BE2C (cell line): ENCODE measurements at places on chromosomes 3 and 15.

DNA sequence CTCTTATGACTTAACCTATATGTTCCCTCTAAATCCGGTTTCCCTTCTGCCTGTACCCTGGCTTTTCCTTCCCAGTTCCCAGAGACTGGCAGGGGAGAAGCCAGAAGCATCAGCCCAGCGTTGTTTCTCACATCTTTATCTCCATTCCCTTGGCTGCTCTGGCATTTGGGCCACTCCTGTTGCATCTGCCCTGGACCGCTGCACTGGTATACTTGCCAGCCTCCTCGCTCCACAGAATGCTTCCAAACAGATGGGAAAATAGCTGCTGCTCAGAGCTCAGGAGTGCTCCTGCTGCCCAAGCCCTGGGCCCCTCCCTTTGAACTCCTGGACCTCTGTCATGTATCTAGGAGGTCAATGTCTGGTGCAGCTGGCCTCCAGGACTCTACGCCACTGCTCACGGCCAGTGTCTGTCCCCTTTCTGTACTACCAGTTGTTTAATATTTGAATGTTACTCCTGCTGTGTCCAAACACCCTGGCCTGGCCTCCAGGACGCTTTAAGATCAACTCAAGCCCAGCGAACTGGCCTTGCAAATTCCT, 6.8 kb downstream of the SPINT1 start:
- no peak for DNase-seq

GRCh38 chr3:2713923-2714322, 396.3 kb downstream of the IL5RA start:
- DNase-seq: peak; percentile 8

DNA sequence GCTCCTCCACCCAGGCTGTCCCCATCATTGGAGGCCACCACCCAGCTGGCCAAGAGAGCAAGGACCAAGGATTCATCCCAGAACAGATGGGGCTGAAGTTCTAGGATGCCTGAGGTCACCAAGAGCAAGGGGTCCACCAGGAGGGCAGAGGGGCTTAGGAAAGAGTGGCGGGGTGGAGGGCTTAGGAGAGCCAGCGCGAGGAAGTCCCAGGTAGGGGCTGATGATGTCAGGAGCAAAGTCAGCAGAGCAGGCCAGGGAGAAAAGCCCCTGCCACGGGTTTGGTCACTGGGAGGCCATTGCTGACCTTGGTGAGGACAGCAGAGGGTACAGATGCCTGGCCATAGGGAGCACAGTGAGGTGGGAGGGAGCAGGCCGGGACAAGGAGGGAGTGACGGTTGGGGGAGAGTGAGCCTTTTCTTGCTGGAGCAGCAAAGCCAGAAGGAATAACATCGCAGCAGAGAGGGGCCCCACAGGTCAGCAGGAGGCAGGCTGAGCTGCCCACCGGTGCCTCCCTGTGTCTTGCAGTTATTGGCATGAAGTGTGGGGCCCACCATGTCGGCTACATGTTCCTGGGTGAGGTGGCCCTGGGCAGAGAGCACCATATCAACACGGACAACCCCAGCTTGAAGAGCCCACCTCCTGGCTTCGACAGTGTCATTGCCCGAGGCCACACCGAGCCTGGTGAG, 5.2 kb downstream of the PARP3 start:
- DNase-seq: no peak

- no peak for DNase-seq
Measured at GRCh38 chr3:58537412-58538301, 667 bp upstream of the ACOX2 start.

- DNase-seq: no peak
Measured at GRCh38 chr3:133669949-133670524, 8.3 kb upstream of the TOPBP1 start.

DNA sequence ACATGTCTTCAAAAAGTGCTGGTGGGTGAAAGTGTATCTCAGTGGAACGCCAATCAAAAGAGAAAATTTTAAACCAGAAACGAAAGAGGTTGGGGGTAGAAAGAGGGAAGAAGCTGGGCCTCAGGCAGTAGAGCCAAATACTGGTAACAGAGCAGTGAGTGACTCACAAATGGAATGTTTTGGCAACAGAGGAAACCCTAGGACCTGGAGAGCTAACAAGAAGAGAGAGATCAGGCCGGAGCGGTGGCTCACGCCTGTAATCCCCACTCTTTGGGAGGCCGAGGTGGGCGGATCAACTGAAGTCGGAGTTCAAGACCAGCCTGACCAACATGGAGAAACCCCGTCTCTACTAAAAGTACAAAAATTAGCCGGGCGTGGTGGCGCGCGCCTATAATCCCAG, 450.8 kb upstream of the NAALADL2 start:
- DNase-seq: no peak

- no peak for DNase-seq
Measured at GRCh38 chr3:149579838-149580542, 77.8 kb downstream of the WWTR1 start.

DNA sequence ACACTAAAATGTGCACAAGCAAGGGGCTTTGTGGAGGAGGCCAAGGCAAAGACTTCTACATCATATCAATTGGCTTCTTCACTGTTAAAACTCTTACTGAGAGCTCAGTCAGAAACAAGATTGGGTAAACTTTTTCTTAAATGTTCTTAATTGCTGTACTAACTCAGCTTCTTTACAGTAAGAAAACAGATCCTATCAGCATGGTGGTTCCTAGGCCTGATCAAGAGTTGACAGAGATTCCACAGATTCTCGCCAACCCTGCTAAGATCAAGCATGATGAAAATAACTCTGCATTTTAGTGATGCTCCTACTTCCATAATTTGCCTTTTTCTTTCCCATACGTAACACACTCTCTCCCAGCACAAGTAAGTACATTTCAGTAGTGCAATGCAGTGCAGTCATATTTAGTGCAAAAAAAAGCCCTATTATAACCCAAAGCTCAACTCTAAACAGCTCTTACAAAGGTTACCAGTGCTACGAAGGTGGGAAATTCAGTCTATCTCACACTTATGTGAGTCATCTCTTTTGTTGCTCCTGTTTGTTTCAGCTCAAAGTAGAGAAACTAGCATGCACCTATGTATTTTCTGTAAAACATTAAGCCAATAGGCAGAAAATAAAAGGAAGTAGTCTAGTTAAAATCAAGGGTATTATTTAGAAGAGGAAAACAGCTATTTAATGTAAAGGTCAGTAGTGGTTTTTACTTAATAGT, 29.9 kb downstream of the TIGIT start:
- no peak for DNase-seq

DNA sequence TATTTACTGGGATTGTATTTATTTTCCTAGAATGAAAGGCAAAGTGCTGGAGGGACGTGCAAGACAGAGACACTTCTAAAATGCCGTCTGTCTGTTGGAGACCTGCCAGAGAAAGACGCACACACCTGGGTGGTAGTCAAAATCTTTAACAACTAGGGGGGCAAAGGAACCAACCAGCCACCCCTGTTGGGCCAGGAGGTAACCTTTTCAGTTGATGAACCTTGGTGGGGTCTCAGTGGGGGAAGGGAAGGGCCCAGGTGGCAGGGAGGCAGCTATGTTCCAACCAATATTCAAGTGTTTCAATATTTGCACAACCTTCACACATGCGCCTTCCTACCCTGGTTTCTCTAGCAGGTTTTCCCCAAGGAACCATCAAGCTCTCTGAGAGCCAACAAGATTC, 99.0 kb downstream of the MEGF11 start:
- no peak for DNase-seq

GRCh38 chr3:13372656-13373055, 47.5 kb downstream of the NUP210 start:
- DNase-seq: no peak

DNA sequence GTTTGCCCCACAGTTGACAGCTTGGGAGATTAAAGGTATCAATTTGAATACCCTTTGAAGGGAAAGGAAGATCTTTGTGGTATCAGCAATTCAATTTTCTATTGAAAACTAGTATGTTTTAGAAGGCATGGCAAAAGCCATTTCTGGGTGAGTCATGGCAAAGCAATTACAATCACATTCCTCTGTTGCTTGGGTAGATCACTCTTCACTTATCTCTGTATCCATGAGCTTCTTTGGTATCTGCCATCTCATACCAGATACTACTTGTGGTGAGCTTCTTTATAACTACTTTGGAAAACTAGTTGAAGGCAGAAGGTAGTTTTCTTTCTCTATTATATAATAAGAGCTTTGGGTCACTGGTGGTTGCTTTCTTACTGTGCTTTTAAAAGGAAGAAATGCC, 28.3 kb upstream of the LSAMP start:
- no peak for DNase-seq

DNA sequence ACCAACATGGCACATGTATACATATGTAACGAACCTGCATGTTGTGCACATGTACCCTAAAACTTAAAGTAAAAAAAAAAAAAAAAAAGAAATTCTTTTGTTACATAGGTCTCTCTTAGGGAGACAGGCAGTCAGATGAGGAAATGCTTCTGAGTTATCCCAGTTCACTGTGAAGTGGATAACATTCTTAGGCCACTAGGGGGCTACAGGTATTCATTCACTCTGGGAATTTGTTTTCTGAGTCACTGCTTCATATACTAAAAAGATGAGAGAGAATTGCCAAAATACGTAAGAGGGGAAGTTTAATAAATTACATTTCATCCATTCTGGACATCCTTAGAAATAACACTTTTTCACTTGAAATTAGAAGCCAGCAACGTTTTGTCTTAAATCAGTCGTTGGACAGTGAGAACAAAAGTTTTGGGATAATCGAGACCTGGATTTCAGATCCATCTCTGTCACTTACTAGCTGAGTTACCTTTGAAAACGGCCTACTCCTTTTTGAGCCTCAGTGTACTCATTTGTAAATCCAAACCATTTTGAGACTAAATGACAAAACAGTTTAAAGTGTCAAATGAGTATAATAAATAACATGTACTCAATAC, 738.4 kb upstream of the ALCAM start:
- DNase-seq: peak; percentile 10
